ENCODE measurements at places on chromosomes 1 and 21. TPM values are rescaled to one million over a fixed set of nuclear protein-coding genes. Genes with fewer than 3 reads are reported as not detected.

GRCh38 chr1:50110656-50111055, 1.9 kb downstream of the ELAVL4 start:
- H3K4me3 ChIP-seq = no peak overlapping the region
- no peak for DNase-seq
- H3K36me3 ChIP-seq = no peaks in the 10 kb centered on the region

GRCh38 chr21:27246741-27247140, 279.9 kb upstream of the ADAMTS5 start:
- DNase-seq = no peak
- H3K4me1 ChIP-seq = no peaks in the 10 kb centered on the region
- H3K4me3 ChIP-seq = no peak overlapping the region
- H3K27me3 ChIP-seq = no peaks in the 10 kb centered on the region
- no peaks in the 10 kb centered on the region for H3K36me3 ChIP-seq

DNA sequence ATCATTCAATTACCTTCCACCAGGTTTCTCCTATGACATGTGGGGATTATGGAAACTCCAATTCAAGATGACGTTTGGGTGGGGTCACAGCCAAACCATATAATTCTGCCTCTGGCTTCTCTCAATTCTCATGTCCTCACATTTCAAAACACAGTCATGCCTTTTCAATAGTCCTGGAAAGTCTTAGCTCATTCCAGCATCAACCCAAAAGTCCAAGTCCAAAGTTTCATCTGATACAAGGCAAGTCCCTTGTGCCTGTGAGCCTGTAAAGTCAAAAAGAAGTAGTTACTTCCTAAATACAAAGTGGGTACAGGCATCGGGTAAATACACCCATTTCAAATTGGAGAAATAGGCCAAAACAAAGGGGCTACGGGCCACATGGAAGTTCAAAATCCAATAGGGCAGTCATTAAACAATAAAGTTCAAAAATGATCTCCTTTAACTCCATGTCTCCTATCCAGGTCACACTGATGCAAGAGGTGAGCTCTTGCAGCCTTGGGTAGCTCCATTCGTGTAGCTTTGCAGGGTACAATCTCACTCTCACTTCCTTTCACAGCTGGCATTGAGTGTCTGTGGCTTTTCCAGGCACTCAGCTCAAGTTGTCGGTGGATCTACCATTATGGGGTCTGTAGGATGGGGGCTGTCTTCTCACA, 112.9 kb downstream of the FCRL5 start:
- no peak overlapping the region for H3K27ac ChIP-seq
- no peaks in the 10 kb centered on the region for H3K4me1 ChIP-seq
- no peak for DNase-seq

- no peak overlapping the region for H3K27ac ChIP-seq
- no peaks in the 10 kb centered on the region for H3K36me3 ChIP-seq
- H3K27me3 ChIP-seq = no peaks in the 10 kb centered on the region
- DNase-seq = no peak
- no peak overlapping the region for H3K4me3 ChIP-seq
- H3K4me1 ChIP-seq = no peaks in the 10 kb centered on the region
Measured at GRCh38 chr1:87399701-87400100, 71.0 kb downstream of the LMO4 start.

Gene ENAH
- total RNA-seq = 1.3 TPM

DNA sequence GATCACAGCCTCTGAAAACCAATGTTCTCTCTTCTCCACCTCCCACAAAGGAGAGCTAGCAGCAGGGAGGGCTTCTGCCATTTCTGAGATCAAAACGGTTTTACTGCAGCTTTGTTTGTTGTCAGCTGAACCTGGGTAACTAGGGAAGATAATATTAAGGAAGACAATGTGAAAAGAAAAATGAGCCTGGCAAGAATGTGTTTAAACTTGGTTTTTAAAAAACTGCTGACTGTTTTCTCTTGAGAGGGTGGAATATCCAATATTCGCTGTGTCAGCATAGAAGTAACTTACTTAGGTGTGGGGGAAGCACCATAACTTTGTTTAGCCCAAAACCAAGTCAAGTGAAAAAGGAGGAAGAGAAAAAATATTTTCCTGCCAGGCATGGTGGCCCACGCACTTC, 35.8 kb upstream of the TDRD10 start:
- no peak for DNase-seq
- no peak overlapping the region for H3K27ac ChIP-seq
- no peaks in the 10 kb centered on the region for H3K4me1 ChIP-seq
- no peaks in the 10 kb centered on the region for H3K36me3 ChIP-seq
- no peaks in the 10 kb centered on the region for H3K27me3 ChIP-seq

DNA sequence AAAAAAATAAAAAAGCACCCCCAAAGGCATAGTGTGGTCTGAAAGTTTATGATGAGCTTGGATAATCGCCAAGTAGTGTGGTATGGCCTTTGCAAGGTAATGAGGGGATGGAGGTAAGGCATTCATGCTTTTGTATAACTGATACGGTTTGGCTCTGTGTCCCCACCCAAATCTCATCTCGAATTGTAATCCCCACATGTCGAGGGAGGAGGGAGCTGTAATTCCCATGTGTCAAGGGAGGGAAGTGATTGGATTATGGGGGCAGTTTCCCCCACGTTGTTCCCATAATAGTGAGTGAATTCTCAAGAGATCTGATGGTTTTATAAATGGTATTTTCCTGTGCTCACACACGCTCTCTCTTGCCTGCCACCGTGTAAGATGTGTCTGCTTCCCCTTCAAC, 215.5 kb downstream of the NFIA start:
- H3K27ac ChIP-seq = no peak overlapping the region
- H3K4me1 ChIP-seq = no peaks in the 10 kb centered on the region
- no peaks in the 10 kb centered on the region for H3K27me3 ChIP-seq
- no peaks in the 10 kb centered on the region for H3K36me3 ChIP-seq
- no peak overlapping the region for H3K4me3 ChIP-seq

GRCh38 chr1:204987689-204988088, 55.3 kb upstream of the CNTN2 start:
- H3K27ac ChIP-seq = no peak overlapping the region
- no peaks in the 10 kb centered on the region for H3K27me3 ChIP-seq
- no peak overlapping the region for H3K4me3 ChIP-seq
- DNase-seq = no peak

- no peak overlapping the region for H3K27ac ChIP-seq
- H3K4me3 ChIP-seq = no peak overlapping the region
- no peaks in the 10 kb centered on the region for H3K36me3 ChIP-seq
- H3K27me3 ChIP-seq = no peaks in the 10 kb centered on the region
Measured at GRCh38 chr21:21740207-21740606, 742.0 kb downstream of the NCAM2 start.

DNA sequence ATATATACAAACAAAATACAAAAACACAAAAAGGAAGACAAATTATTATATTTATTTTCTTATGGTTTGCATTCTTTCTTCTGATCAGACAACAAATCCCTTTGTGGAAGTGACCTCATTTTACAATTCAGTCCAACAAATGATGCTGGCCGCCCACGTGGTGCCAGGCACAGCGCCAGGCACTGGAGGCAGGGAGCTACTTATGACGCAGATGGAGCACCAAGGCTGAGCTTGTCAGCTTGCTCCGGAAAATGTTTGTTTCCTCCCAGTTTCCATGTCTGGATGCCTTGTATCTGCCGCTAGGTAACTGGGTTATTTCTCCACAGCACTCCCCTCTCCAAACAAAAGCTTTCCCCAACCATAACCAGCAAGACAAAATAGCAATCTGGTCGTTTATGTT, 30.7 kb upstream of the CD34 start:
- H3K27ac ChIP-seq = no peak overlapping the region
- H3K4me3 ChIP-seq = no peak overlapping the region
- H3K4me1 ChIP-seq = no peaks in the 10 kb centered on the region
- peaks cover 14% of the 10 kb centered on the region for H3K27me3 ChIP-seq
- H3K36me3 ChIP-seq = no peaks in the 10 kb centered on the region

GRCh38 chr1:185477638-185478580, 160.9 kb upstream of the IVNS1ABP start:
- DNase-seq = no peak
- H3K27ac ChIP-seq = no peak overlapping the region
- no peak overlapping the region for H3K4me3 ChIP-seq
- no peaks in the 10 kb centered on the region for H3K27me3 ChIP-seq

- no peaks in the 10 kb centered on the region for H3K27me3 ChIP-seq
- H3K27ac ChIP-seq = no peak overlapping the region
- no peak overlapping the region for H3K4me3 ChIP-seq
- no peaks in the 10 kb centered on the region for H3K36me3 ChIP-seq
Measured at GRCh38 chr21:37869661-37870060, 46.6 kb downstream of the KCNJ6 start.
